Activated T-cell treated with anti-CD3 and anti-CD28 coated beads, Interleukin-2, amount 50 U/mL, for 72 hours (primary cell): ENCODE measurements at places on chromosomes 5 and 9. TPM values are rescaled to one million over a fixed set of nuclear protein-coding genes. Genes with fewer than 3 reads are reported as not detected.

The NR3C1 gene
- total RNA-seq = 93.5 TPM

The LYRM7 gene
- 16.0 TPM for total RNA-seq

The IL9 gene
- total RNA-seq = 2.6 TPM

DNA sequence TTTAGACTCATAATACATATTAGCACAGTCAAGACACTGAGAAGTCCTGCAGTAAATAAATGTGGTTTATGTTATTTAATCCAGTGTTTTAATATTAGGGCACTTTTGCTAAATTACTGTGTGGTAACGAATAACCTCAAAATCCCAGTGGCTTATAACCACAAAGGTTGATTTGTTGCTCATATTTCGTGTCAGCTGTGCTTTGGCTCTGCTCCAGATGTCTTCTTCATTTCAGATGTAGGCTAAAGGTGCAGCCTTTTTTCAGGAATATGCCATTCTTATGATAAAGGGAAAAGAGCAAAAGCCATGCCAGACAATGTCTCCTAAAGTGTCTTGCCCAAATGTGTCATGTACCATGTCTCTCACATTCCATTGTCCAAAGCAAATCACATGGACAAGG is 144.8 kb downstream of the BRINP1 start:
- H3K4me1 ChIP-seq = no peaks in the 10 kb centered on the region
- H3K27me3 ChIP-seq = no peaks in the 10 kb centered on the region
- no peak overlapping the region for H3K27ac ChIP-seq
- no peaks in the 10 kb centered on the region for H3K36me3 ChIP-seq
- H3K4me3 ChIP-seq = no peak overlapping the region
- no peak for DNase-seq

The IL5 gene
- total RNA-seq = 2.1 TPM

DNA sequence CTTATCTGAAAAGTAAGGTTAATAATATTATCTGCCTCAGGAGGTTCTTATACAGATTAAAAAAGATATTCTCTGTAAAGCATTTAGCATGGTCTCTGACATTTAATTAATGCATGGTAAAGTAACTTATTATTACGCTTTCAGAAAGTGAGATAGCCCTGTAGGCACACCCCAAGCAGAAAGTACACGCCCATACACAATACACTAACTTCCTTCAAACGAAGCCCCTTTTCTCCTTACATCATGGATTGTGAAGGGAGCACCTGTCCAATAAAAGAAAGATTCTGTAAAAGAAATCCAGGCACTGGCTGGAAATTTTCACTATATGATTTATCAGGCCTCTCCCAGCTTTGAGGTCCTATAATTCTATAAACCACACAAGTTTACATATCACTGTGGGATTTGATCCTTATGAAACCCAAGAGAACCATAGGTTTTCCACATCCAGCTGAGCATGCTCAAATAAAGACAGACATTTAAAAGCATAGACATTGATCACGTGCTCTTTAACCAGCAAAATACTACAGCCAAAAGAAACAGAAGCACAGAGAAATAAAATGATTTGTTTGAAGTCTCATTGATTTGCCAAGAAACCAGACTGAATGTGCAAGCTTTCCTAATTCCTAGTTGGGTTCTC is 14.1 kb upstream of the NR3C1 start:
- H3K4me3 ChIP-seq = no peak overlapping the region
- DNase-seq = no peak
- H3K27me3 ChIP-seq = no peaks in the 10 kb centered on the region

The AQP3 gene
- 12.0 TPM for total RNA-seq

DNA sequence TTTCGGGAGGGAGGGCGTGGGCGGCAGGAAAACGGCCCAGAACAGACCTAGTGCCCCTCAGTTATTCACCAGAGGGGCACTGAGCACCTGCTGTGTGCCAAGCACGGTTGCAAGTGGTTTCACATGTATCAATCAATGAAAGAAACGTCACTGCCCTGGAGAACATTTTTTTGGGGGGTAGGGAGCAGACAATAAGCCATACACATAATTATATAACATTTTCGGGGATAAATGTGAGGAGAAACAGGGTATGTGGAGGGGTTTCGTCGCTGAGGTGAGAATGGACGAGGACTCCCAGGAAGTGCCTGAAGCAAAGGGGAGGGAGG is 444 bp upstream of the ZNF354A start:
- no peak overlapping the region for H3K27ac ChIP-seq
- H3K27me3 ChIP-seq = no peaks in the 10 kb centered on the region
